Posterior cingulate gyrus (tissue), 11 donors: ENCODE measurements at places on chromosomes 12 and 14.
A peak's percentile ranks its signal among the peaks of the same experiment; 100 is the strongest.

GRCh38 chr14:102282751-102283465 lies 22.1 kb downstream of the MOK start:
- no peak for DNase-seq

- DNase-seq = peak; percentile 69
These were observed 552 bp upstream of the SCN8A start for GRCh38 chr12:51590347-51591015.

DNA sequence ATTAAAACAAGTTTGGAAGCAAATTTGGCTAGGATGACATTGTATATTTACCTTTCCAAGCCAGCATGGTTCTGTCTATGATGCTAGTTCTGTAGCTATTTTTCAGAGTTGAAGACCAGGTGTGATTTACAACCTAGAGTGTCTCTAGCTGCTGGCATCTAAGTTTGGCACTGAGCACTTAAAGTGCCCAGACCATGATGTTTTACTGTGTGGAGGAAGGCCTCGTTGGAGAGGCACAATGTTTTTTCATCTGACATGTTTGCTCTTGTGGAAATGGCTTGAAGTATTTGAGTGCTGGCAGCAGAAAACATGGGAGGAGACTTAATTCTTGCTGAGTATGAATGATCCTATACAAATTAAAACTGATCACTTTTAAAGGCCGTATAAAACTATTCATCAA lies 13.0 kb upstream of the C12orf71 start:
- DNase-seq = no peak

GRCh38 chr14:69006346-69006745 lies 27.2 kb upstream of the ACTN1 start:
- no peak for DNase-seq

GRCh38 chr12:62191491-62192179 lies 68.6 kb upstream of the USP15 start:
- DNase-seq = peak; percentile 19

DNA sequence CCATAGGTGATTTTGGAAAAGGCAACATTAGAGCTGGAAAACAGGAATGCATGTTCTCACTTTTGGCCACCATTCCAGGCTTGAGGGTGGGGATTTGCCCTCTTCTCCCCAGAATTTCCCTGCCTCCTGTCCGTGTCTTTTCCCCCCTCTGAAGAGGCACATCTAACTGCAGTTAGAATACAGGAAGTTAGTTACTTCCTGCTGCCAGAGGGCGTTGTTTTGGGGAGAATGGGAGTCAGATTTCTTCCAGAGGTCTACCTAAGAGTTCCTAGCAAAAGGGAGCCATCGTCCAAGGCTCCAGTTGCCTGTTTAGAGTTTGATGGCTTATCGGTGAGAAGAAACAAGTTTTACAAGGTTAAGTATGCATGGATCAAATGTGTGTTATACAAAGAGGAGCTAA lies 112.8 kb upstream of the IGF1 start:
- no peak for DNase-seq

GRCh38 chr14:100399052-100399849 lies 76.1 kb downstream of the SLC25A47 start:
- DNase-seq = no peak

DNA sequence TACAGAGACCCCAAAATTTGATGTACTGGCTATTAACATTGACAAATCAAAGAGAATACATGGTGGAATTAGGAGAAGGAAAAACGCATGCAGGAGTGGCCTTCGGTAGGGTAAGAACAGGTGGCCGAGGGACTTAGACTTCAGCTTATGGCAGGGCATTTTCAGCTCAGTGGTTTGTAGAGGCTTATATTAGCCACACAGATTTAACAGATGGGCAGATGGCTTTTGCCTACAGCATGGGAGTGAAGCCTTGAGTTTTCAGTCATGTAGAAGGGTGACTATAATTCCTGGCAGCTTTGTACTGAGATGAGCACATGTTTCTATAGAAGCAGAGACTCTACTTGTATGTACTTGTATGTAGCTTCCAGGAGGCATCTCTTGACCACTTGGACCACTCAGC lies 40.9 kb upstream of the PLEKHA5 start:
- no peak for DNase-seq

- DNase-seq = no peak
These were observed 2.1 kb upstream of the MAGOHB start for GRCh38 chr12:10615532-10615931.

GRCh38 chr12:127494961-127495915 lies 771.7 kb upstream of the TMEM132C start:
- no peak for DNase-seq

- no peak for DNase-seq
These were observed 9.0 kb downstream of the ASIC1 start for GRCh38 chr12:50066402-50066801.

DNA sequence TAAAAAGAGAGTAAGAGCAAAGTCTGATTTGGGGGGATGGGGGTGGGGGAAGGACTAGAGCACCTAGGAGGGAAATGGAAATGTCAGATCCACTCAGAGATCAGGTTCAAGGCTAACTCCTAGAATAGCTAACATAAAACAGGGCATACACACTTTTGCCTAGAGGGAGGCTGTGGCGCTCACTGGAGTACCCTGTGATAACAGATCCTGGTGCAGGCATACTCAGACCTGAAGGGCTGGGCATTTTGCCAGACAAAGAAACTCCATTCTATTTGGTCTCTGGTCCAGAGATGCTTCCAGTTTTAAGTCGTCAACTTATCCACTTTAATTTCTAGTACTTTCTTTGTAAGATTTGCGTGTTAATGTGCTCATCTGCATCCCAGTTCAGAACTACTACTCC lies 5.8 kb downstream of the CTDSP2 start:
- DNase-seq = no peak

GRCh38 chr14:26887847-26888246 lies 290.0 kb upstream of the NOVA1 start:
- no peak for DNase-seq

- DNase-seq = no peak
These were observed 650 bp downstream of the LLPH start for GRCh38 chr12:66129934-66130266.

DNA sequence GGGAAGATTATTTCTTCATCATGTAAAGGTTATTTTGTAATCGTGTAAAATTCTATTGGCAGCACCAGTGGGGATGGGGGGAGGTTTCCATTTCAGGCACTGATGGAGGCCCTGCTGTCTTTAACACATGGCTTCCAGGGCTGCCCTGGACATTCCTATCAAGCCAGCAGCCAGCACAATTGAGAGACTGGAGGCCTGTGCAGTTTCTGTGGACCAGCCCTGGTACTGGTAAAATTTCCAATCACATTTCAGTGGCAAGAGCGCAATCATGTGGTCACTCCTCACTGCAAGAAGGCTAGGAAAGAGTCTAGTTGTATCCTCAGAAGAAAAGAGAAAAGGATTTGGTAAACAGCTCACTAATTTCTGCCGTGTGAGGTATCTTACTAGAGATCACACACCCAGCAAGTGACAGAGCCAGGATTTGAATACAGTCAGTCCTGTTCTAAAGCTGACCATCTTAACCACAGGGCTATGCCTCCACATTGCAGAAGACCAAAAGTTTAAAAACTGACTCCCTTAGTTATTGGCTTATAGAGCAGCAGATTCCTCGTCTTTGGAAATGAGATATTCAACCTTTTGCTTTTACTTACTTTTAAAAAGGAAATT lies 179.4 kb upstream of the ARHGAP5 start:
- DNase-seq = no peak

GRCh38 chr12:95424271-95424994 lies 49.5 kb upstream of the METAP2 start:
- no peak for DNase-seq

GRCh38 chr14:64038841-64039542 lies 186.2 kb downstream of the SYNE2 start:
- DNase-seq = no peak

DNA sequence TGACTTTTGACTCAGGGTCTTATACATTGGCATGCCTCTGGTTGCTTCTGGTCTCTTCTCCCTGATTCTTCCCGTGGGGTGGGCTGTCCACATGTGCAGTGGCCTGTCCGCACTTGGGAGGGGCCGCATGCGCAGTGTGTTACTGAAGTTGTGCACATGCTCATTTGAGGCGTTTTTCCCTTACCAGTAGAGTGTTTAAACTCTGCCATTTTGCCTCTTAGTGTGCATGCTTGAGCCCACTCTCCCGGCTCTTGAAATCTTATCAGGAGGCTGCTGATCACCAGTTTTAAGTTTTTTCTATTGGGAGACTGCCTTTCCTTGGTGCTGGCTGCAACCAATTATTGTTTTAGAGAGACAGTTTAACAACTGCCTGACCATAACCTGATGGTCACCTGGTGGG lies 32.1 kb upstream of the HECTD1 start:
- no peak for DNase-seq

DNA sequence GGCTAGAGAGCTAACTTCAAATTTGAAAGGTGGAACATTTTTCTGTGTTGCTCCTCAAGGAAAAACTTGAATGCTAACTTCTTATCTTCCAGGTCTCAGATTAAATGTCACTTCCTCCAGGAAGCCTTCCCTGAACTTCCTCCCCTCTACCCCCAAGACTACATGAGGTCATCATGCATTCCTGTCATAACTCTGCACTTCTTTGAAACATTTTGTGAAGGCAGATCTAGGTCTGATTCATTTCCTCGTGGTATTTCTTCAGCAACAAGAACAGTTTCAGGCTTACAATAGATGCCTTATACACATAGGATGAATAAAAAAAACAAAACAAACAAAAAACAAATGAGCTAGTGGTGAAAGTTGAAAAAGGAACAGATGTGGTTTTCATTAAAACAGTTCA lies 97.1 kb upstream of the SRRM4 start:
- DNase-seq = no peak

- DNase-seq = no peak
These were observed 12.6 kb downstream of the SETD3 start for GRCh38 chr14:99468081-99468480.

DNA sequence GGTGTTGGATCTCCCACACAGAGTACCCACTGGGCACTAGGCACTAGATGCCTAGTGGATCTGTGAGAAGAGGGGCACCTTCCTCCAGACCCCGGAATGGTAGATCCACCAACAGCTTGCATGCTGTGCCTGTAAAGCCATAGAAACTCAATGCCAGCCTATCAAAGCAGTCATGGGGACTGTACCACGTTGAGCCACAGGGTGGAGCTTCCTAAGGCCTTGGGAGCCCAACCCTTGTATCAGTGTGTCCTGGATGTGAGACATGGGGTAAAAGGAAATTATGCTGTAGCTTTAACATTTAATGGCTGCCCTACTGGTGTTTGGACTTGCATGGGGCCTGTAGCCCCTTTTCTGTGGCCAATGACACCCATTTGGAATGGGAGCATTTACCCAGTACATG lies 1024.9 kb downstream of the TMEM121 start:
- no peak for DNase-seq

- DNase-seq = no peak
These were observed 104.9 kb upstream of the FKBP4 start for GRCh38 chr12:2689879-2690278.

- DNase-seq = no peak
These were observed 15.9 kb downstream of the INTS13 start for GRCh38 chr12:26921886-26922285.

DNA sequence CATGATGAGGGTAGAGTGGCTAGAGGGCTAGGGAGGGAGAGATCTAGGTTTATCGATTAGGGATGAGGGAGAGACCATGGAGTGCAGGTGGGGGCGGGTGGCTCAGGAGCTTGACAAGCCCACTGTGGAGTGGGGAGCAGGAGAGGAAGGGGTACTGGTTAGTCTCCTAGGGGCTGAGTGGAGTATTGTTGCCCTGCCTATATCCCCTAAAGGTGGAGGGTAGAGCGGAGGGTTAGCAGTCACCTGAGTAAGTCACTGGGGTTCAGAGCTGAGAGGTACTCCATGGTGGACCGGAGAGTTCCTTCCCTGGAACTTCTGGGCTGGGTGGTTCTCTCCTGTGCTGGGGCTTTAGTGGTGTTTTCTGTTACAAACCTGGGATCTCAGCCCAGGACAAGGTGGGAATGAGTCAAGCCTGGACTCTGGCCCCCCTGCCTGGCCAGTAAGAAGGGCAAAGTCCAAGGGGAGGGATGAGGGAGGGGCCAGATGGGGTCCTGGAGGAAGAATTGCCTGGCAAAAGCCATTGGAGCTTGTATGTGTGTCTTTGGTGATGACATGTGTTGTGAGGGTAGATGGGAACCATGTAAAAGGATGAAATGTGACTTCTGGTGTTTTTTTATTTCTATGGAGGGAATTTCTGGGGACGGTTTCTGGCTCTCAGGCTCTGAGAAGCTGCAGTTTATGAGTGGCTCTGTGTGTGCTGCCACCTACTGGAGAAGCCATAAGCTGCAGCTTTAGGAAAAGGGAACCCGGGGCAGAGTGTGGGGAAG lies at the start of gene CIDEB:
Gene CIDEB (minus strand): TSS at position 403 of the 767 bp plus-strand sequence. CDS start 119 bp downstream, at position 284.
- peak; percentile 66 for DNase-seq

DNA sequence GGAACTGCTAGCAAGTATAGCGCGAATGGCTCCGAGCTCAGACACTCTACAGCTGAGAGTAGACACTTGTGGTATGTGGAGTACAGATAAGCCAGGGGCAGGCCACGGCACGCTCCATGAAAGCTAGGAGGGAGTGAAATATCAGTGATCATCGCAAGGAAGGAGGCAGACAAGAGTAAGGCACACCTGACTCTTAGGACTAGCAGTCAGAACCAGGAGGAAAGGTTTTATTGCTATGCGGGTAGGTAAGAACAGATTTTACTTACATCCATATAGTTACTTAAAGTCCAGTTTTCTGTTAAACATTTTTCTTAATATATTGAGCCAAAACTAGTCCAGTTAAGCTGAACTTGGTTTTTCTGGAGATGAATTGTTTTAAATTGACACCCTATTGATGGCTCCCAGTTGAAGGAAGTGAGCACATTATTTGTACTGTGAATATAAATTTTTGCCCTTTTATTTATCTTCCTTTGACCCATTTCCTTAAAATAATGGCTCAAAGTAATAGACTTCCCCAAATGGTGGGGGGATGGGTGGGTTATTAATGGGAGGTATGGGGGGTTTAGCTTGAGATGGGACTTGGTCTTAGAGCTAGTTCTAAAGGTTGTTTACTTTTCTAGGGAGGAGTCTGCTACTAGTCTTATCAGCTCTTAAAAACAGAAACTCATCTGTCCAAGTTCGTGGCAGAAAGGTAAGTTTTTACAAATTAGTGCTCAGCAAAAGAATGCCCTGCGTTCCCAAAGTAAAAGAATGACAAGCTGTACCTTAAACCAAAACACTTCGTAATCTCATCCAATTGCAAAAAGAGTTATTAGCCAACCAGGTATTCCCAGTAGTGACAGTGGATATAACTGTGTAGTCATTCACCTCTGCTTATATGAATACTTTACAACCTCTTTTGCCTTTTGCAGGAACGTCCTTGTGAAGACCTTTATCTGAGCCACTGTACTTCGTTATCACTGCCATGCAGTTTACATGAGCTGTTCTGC lies 5.8 kb downstream of the HNRNPA1 start:
- no peak for DNase-seq

- DNase-seq = no peak
These were observed 450.4 kb downstream of the LRFN5 start for GRCh38 chr14:42057111-42057510.

GRCh38 chr14:20873370-20874177 lies 17.6 kb upstream of the RNASE3 start:
- peak; percentile 81 for DNase-seq
